Activated CD8-positive, alpha-beta memory T cell treated with anti-CD3 and anti-CD28 coated beads for 4 hours (primary cell): ENCODE measurements at places on chromosomes 3 and 15.

DNA sequence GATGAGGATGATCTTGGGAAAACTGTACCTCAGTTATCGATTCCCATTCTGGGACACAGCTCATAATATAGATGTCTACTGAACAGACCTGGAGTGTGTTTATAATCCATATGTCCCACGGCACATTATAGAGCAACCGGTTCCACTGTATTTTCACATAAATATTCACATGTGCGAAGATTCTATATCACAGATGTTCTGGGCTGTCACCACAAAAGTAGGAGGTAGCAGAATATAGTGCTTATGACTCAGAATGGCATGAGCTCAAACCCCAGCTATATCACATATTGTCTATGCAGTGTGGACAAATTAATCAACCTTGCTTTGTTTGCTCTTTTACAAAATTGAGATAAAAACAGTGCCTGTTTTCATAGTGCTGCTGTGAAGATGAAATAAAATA is 640.3 kb upstream of the ADAMTS9 start:
- no peak for DNase-seq

DNA sequence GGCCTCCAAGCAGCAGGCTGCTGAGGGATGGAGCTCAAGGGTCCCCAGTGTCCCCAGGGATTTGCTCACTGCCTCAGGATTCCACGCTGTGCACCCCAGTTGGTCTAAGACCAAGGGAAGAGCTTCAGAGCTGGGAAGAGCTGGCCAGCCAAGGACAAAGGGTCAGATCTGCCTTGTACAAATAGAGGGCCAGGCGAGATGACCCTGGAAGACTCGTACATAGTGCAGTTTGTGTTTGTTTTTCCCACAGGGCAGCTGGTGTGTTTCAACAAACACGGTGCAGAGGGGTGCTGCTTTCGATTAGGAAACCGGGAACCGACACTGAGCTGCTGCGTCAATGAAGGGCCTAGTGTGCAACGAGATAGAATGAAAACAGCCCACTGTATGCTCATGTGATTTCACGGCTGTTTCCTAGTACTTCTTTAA is 56.1 kb upstream of the TRPM1 start:
- no peak for DNase-seq

- DNase-seq, result no peak
Observed at GRCh38 chr3:118990823-118991560, 43.7 kb downstream of the IGSF11 start.

DNA sequence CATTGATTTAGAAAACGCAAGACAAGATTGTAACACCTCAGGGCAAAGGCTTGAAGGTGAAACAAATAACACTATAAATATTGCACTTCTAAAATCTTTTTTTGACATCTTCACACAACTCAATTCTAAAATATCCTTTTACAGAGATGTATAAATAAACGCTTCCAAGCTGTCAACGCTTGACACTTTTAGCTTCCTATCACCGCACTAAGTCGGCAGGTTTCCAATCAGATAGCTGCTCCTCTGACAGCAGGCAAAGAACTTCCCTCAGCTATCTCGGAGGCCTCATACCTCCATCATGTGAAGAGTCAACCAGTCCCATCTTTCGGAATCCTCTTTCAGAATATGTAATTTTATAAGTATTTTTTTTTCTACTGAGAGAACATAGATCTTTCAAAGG is 71.0 kb downstream of the PCOLCE2 start:
- DNase-seq, result no peak

DNA sequence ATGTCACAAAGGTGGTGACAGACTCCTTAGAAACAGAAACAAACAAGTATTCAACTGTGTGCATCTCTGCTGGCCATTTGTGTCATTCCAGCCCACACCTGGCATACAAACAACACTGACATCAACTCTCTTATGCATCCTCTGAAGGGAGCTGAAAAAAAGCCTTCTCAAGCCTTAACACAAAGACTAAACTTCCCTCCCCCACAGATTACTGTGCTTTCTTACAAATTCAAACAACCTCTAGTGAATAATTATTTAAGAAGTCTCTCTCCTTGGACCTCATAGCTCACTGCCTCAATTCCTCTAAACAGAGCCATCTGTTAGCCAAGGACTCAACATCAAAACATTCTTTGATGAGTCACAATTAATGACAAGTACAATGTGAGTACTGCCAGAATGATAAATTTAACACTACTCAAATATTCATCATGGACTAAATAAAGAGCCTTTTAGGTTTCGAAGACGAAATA is 132.1 kb downstream of the WDR76 start:
- DNase-seq, result no peak

- DNase-seq, result no peak
Observed at GRCh38 chr15:98794748-98795147, 146.4 kb downstream of the IGF1R start.

GRCh38 chr15:69523010-69524001 is 70.7 kb downstream of the RPLP1 start:
- DNase-seq, result peak; percentile 45

GRCh38 chr15:55827955-55828354 is 85.0 kb upstream of the PRTG start:
- no peak for DNase-seq

DNA sequence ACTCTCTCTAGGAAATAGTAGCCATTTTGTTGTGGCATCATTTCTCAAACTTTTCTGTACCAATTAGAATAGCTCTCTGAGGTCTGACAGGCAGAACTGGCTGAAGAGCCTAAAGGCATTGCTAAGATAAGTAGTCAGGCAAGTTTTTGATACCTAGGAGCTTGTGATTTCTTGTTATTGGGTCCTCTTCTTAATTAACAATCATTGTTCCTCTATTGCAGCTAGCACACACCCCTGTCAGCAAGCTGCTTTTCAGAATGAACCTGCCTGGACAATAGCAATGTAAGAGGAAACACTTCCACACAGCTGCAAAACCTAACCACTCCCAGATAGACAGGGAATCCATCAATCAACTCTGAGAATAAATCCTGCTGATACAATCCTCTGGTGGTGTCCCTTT is 403.9 kb upstream of the TBL1XR1 start:
- DNase-seq, result no peak

GRCh38 chr3:4986782-4987537 is 7.7 kb downstream of the BHLHE40 start:
- DNase-seq, result peak; percentile 43

DNA sequence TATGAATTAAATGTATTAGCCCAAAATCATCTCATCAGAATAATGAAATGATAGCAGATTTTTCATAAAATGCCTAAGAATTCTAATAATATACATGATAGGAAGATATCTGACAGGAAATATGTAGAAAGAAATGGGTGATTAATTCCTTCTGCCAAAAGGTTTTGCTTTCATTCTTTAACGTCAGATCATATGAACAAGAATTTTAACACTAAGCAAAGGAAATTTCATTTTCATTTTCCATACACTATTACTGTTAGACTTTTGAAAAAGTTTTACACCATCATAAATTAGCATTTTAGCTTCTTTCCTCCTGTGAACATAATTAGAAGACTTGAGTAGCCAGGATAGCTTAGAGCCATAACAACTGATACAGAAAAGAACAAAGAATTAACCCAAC is 1099.9 kb downstream of the NSUN3 start:
- DNase-seq, result no peak

GRCh38 chr3:86996261-86996955 is 5.5 kb upstream of the VGLL3 start:
- no peak for DNase-seq

DNA sequence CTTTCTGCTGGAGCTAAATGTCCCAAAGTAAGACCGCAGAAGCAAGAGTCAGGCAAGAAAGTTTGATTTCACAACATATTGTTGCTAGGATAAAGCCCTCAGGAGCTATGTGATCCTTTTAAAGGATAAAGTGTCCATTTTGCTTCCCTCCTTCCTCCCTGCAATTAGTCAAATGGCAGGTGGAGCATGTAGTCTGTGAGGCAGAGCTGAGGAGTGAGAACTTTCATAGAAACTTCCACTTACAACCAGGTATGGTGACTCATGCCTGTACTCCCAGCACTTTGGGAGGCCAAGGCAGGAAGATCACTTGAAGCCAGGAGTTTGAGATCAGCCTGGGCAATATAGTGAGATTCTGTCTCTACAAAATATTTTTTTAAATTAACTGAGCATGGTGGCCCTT is 25.2 kb upstream of the RHCG start:
- DNase-seq, result no peak

DNA sequence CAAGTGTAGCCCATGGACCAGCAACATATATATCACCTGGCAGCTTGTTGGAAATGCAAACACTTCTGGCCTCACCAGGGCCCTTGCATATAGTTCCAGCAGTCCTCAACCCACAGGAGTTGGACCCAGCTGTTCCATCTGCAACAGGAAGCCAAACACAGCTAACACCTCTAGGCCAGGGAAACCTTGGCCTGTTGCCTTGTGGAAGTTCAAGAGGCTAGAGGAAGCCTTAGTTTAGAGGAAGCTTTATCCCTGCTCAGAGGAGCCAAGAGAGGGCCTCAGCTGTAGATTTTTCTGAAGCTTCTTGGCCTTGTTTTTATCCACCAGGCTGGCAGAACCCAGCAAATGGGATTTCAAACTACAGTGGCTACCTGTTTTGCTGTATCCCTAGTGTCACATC is 11.4 kb downstream of the FHIT start:
- DNase-seq, result no peak

DNA sequence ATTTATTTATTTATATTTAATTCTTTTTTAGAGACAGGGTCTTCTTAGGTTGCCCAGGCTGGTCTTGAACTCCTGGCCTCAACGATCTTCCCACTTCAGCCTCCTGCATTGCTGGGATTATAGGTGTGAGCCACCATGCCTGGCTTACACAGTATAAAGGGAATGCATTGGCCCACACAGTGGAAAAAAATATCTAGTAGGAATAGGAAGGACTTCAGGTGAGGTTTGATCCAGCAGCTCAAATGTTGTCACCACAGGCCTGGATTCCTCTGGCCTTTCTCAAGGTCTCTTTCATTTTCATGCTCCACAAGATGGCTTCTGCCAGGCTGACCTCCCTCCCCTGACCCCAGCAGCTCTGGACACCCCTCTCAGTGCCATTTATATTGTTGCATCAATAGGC is 2.1 kb upstream of the SPTBN5 start:
- no peak for DNase-seq

DNA sequence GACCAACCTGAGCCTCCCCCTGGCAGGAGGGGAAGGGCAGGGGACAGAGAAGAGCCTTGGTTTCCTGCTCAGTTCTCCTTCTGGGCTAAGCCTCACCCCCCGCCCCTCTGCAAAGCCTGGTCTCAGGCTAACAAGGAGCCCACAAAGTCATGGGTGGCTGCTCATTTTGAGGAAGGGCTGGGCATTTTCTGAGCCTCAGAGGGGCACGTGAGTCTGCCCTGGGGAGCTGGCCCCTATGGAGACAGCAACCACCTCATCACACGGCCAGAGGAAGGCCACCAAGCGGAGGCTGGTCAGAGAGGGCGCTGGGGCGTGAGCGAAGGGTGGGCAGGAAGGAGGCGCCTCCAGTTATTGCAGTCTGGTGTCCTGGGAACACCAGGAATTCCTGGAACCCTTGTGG is 18.7 kb downstream of the ABTB1 start:
- DNase-seq, result no peak

GRCh38 chr3:111613294-111613693 is 18.1 kb upstream of the ZBED2 start:
- DNase-seq, result no peak

DNA sequence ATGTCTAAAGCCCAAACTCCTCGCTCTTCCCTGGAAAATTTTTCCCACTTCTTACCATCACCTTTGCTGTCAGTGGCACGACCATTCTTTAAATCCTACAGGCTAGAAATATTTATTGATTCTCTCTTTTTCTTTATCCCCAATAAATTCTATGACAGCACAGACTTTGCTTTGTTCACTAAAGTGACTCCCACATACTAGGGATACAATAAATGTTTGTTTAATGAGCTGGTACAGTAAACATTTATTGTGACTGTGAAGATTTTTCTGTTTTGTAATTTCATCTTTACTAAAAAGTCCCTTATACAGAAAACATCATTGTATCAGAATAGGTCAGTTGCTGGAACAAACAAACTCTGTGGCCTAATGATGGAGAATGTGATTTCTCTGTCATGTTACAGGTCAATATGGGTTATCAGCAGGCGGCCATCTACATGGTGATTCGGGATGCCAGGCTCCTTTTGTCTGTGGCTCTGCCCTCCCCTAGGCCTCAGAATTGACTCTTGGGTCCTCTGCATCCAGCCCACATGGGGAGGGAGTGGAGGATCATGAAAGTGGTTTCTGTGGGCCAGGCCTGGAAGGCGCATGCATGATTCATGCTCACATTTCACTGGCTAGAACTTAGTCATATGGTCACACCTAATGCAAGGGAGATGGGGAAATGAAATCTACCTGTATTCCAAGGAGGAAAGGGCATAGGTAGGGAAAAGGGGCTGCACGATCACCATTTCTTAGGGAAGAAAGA is 22.7 kb upstream of the KNG1 start:
- no peak for DNase-seq

- no peak for DNase-seq
Observed at GRCh38 chr3:128557531-128558280, 64.7 kb upstream of the GATA2 start.

DNA sequence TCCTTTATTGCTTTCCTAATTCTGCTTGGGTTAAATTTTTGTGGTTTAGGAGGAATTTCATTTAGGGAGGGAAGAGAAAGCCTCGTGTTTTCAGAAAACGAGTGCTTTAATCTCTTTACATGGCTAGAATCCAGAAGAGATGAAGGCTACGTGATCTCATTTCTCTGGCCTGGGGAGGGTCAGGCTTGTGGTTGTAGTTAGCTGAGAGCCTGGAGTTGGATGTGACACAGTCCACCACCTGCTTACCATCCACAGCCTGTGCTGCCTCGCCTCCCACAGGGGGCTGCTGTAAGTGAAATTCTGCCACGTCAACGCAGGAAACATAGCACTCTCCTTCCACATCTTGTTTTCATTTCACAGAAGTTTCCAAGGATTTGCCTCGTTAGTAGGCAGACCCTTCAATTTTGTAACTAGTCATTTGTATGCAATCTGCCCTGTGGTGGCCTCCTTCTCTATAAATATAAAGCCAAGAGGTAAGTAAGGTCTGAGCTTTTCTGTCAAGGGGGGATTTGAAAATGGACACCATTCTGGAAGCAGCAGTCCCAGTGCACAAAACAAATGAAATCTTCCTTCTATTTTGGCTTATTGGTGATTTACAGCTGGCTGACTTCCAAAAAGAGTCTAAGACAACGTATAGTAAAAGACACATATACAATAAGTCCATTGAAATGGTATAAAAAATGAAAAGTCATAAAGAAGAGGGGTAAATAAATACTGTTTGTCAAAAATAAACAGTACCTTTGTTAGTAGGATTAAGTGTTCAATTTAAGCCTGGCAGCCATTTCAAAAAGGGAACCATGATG is 3.4 kb downstream of the GXYLT2 start:
- DNase-seq, result no peak

- no peak for DNase-seq
Observed at GRCh38 chr15:78063970-78064385, 13.5 kb downstream of the TBC1D2B start.

DNA sequence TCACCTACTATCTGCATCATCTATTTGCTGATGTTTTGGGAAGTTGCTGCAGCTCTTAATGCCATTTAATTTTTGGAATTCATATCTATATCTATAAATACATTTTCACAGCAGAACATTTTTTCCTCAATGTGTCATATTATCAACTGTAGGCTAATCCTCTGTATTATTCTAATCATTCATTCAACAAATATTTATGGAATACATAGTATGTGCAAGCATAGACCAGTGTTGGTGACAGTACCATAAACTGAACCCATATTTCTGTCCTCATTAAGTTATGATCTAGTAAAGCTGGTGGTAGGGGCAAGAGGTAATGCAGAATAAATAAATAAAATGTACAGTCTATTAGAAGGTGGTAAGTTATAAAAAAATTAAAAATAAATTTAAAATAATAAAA is 585.3 kb upstream of the BCHE start:
- no peak for DNase-seq

- no peak for DNase-seq
Observed at GRCh38 chr3:71916747-71917369, 131.9 kb upstream of the PROK2 start.

- no peak for DNase-seq
Observed at GRCh38 chr15:78315686-78316282, 16.4 kb upstream of the SKIC8 start.
